ENCODE measurements at places on chromosomes 6 and 20.

- no peak for DNase-seq
Measured at GRCh38 chr20:4549711-4550259, 171.9 kb upstream of the PRND start.

- no peak for DNase-seq
Measured at GRCh38 chr20:5910186-5910585, 40.1 kb downstream of the TRMT6 start.

DNA sequence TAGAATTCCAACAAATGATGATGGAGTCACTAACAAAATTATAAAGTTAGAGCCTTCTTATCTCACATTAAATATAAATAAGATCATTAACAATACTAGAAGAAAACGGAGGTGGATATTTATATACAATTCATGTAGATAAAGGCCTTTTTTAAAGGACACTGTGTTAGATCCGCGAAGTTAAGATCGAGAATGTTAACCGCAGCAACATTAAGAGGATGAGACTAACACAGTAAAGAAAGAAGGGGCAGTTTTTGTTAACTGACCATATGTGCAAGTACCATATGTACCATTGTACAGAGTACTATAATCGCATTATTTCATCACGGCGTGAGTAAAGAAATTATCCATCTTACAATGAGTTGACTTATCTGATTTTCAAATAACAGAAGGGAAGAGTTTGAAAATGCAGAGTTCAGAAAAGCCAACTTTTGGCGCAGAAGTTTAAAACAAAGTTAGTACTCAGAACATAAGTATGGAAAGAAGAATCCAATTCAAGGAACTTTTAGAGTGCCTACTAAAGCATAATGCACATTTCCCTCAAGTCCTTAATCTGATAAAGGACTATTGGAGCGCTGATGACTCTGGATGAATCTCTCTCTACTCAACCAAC is 1.4 kb downstream of the FBXL4 start:
- DNase-seq, result no peak

DNA sequence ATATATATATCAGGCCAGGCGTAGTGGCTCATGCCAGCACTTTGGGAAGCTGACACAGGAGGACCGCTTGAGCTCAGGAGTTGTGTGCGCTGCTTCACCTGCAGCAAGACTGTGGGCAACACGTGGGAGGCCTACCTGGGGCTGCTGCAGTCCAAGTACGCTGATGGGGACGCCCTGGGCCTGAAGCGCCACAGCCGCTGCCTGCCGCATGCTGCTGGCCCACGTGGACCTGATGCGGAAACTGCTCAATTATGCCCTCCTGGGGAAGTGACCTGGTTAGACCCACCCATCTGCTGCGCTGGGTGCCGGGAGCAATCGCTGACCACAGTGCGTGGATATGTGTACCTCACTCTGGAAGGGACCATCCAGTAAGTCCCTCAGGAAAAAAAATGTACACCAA is 1.8 kb upstream of the PSORS1C2 start:
- DNase-seq, result no peak

GRCh38 chr6:155067956-155068615 is 73.0 kb downstream of the TIAM2 start:
- no peak for DNase-seq

- no peak for DNase-seq
Measured at GRCh38 chr20:59371431-59371830, 71.0 kb downstream of the EDN3 start.

- no peak for DNase-seq
Measured at GRCh38 chr20:58160451-58161061, 67.9 kb downstream of the ANKRD60 start.

- DNase-seq, result no peak
Measured at GRCh38 chr20:41029150-41029901, 704 bp downstream of the TOP1 start.

DNA sequence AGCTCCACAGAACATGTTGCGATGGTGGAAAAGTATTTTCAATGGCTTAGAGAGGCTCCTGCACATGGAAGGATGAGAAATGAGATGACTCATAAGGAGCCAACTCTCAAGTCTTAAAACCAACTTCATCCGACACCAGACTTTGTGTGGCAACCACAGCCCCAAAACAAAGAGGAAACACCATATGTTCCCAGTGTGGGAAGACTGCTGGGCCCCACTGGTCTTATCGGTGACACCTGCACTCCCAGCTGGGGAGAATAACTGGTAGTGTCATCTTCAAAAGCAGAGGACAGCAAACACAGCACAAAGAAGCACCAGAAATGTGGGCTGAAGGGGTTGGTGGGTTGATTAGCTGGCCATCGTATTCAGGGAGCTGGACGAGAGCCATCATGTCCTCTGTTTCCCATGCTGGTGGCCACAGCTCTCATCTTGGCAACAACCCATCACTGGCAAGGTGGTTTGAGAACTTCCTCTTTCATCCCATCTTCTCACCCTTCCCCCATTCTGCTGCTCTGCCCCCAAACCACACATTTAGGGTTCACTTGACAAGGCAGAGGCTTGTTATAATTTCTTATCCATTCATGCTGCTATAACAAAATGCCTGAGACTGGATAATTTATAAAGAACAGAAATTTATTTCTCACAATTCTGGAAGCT is 46.0 kb upstream of the TASP1 start:
- DNase-seq, result no peak

GRCh38 chr6:128161839-128162238 is 261.0 kb upstream of the THEMIS start:
- DNase-seq, result no peak

- no peak for DNase-seq
Measured at GRCh38 chr20:8232332-8232731, 100.3 kb downstream of the PLCB1 start.

- no peak for DNase-seq
Measured at GRCh38 chr20:46946796-46947195, 52.2 kb downstream of the EYA2 start.

GRCh38 chr6:72650081-72650745 is 28.3 kb downstream of the KCNQ5 start:
- no peak for DNase-seq

DNA sequence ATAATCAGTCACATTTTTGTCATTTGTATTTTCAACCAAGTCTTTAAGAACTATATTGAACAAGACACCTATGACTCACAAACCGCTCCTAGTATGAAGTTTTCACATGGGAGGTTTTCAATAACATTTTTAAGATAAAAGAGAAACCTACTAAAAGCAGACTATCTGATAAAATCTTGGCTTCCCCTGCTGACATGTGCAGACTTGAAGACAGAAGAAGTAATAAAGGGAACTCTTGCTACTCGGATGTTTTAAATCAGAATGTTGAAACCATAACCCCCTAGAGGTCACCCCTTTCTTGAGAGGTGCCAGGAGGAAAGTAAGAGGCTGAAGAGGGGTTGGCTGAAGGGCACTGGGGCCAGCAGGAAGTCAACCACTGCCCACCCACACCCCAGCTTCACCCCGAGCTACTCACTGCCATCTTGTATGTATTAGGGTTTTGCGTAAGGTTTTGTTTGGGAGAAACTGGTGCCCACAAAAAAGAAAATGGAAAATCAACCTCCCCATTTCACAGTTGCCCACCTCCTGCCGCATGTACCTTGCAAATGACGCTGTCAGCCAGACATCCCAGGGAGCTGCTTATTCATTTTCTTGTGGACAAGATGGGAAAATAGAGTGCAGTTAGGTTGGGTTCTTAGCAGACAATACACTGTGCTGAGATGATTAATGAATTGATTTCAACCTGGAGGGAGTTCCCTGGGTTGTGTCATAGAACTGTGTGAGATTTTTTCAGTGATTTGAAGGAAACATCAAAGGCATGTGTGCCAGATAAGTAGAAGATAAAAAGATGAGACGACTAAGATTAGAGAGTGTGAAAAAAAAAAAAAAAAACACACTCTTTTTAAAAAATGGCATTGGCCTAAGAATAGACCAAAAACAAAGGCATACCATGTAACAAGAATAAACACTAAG is 83.2 kb upstream of the TAB2 start:
- no peak for DNase-seq

DNA sequence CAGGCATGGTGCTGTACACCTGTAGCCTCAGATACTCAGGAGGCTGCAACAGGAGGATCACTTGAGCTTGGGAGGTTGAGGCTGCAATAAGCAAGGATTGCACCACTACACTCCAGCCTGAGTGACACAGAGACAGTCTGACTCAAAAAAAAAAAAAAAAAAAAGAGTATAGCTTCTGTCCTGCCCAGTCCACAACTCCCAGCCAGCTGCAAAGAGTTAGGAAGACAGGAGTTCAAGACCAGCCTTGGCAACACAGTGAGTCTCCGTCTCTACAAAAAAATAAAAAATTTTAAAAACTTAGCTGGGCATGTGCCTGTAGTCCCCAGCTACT is 28.3 kb upstream of the TLDC2 start:
- no peak for DNase-seq

DNA sequence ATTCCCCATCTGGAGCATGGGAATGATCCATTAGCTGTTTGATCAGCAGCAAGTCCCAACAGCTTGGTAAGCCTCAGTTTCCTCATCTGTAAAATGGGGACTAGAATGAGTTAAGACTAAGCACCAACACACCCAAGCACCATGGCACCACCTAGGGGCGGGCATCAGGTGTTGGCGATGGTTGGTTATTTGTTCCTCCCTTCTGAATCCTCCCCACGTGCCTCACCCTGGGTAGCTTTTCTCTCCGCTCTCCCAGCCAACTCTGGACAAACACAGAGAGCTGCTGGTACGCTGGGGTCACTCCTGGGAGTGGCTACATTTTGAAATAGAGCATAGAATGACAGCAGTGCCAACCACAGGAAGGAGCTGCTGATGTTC is 13.3 kb upstream of the ITPR3 start:
- DNase-seq, result no peak

DNA sequence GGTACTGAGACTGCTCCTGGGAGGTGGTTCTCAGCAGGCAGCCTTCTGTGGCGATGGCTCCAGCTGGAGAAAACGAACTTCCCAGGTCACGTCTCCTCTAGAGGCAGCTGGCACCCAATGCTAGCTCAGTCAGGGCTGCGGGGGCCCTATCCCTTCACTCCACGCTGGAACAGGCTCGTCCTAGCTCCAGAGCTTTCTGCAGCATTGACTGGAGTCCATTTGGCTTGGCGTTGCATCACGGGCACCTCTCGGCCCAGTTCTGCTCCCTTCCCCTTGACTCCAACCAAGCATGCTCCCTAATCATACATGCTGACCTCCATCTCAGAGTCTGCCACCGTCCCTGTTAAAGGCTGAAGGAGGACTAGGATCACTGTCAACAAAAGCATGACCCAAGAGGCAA is 5.9 kb upstream of the IRF4 start:
- DNase-seq, result no peak

DNA sequence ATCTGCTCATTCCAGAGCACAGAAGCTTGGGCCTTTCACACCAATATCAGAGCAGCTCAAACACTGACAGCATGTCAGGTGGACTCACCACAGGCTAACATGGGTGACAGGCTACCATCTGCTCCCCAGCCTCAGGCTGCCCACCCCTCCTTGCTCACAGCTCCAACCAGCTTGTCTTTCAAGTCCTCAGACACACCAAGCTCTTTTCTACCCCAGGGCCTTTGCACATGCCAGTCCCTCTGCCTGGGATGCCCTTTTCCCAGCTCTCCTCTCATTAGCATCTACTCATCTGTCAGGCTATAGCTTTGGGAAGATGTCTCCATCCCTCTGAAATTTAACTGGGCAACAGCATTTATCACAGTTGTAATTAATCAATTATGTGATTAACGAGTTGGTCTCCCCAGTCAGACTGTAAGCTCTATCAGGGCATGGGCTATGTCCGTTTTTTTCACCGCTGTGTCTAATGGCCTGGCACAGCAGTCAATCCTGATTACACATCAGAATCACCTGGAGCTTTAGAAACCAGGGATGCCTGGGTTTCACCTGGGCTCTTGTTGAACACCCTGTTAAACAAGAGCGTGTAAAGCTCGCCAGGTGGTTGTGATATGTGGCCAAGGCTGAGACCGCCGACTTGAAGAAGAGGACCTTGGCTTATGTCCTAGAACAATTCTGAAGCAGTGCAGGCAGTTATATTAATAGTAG is 88.9 kb upstream of the MRPS10 start:
- DNase-seq, result no peak

- no peak for DNase-seq
Measured at GRCh38 chr6:40998661-40999060, 40.4 kb downstream of the UNC5CL start.

DNA sequence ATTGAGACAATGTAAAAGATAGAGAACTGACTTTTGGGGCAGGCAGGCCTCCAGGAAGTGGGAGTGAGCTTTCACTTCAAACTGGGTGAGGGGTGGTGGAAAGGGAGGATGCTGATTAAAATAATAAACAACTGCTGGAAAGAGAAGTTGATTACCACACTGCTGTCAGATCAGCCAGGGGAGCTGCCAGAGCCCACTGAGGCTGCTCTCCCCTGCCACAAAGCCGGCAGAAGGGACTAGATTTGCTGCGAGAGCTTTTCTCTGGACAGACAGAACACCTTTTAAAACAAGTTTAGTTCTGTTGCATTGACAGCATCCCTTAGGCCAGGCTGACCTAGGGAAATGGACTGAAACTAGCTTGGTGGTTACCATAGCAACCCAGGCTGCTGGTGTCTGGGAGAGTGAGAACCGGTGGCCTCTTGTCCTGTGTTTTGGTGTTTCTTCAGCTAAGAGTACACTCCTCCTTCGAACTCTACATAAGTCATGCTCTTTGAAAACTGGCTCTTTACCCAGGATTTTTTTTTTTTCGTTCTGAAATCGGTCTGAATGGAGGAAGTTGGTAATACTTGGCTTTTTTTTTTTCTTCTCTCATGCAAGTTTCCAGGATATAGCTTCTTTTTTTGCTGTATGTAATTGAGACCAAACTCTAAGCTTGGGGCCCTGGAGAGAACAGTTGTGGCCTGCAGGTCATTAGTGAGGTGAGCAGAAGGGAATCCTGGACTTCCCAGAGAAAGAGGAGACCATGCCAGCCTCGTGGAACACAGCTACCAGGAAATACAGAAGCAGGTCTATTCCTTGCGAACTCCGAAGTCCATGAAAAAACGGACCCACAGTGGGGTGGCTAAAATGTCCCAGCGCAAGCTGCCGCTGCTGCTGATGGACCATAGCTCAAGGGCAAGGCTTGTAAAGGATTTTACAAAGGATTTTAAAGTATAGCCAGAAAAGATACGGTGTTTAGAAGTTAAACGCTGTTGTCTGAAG is 374.4 kb downstream of the UTRN start:
- no peak for DNase-seq

GRCh38 chr6:108837236-108837971 is 10.8 kb upstream of the ARMC2 start:
- no peak for DNase-seq

All from NCI-H1436 treated with DMSO at 0.1 percent for 48 hours (cell line).